Glomerular endothelial cell (primary cell): ENCODE measurements at places on chromosomes 1 and 21. TPM values are rescaled to one million over a fixed set of nuclear protein-coding genes. Genes with fewer than 3 reads are reported as not detected.

- DNase-seq, result no peak
Measured at GRCh38 chr1:156592158-156592909, 758 bp downstream of the NAXE start.

DNA sequence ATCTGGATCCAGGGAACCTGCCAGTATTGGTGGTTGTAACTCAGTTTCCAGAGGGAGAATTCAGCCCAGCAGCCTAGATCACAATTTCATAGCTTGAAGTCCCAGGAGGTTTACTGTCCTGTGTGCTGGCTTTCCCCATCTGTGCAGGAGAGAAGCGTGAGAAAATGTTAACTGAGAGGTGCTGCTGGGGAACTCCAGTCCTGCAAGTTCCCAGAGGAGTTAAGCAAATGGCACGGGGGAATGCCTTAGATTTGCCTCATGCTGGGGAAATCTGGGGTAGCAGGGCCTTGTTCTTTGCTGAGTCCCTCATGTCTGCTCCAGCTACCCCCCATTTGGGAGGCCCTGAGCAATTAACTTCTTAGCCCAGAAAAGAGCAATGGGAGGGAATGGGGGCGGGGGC is 25.1 kb upstream of the SLAMF6 start:
- DNase-seq, result no peak

GRCh38 chr1:17097147-17097546 is 22.1 kb downstream of the PADI2 start:
- no peak for DNase-seq

DNA sequence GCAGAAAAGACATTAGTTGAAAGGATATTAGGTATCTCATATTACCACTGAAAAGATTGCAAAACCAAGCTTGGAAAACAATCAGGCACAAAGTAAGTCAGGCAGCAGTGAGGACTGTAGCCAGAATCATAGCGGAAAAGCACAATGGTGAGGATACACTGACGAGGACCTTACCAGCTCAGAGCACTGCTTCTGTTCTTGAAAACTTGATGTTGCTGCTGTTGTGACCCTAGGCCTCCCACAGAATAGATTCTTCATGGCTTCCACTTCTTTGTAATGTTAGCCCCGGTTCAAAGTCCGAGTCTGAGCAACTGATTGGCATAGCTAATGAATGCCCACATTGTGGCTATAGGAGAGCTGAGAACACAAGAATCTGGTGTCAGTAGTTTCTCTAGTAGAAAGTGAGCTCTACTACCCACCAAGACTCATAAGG is 45.2 kb upstream of the LRRC8C start:
- no peak for DNase-seq

- DNase-seq, result no peak
Measured at GRCh38 chr1:86779308-86780191, 75.2 kb downstream of the SH3GLB1 start.

DNA sequence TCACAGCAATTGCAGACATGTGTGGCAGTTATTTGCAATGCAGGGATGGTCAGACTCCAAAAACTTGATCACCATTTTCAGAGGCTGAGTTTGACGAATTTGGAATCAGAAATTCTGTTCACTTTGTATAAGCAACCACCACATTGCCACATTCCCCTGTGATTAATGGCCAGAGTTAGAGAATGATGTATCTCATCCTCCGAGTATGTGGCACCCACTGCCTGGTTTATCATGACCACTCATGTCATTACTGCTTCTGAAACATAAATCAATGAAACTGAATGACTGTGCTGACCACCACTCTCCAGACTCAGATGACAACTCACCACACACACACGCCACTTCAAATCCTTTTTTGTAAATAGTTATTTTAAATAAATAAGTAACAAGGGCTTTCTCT is 66.6 kb upstream of the CACHD1 start:
- DNase-seq, result no peak

DNA sequence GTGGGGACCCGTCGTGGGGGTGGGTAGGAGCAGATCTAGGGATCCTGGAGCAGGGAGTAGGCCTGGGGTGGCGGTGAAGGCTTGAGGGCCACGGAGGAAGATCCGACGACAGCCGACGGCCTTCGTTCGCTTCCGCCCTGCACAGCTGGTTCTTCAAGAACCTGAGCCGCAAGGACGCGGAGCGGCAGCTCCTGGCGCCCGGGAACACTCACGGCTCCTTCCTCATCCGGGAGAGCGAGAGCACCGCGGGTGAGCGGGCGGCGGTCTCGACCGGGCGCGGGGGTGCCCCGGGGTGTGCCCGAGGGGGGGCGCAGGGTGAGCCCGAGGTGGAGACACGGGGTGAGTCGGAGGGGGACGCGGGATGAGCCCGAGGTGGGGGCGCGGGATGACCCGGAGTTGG is 16.5 kb upstream of the HDAC1 start:
- no peak for DNase-seq

DNA sequence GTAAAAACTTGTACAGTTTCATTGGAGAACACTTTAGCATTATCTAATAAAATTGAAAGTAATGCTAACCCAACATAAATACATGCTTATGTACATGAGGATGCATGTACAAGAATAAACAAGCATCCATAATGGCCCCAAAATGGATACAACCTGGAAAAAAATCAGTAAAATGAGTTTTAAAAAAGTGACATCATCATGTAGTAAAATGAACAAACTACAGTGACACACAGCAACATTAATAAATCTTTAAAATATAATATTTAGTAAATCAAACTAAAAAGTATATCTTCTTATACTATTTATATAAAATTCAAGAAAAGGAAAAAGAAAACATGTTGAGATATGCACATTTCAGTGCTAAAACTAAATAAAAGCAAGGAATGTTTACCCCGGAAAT is 140.5 kb downstream of the CLEC20A start:
- no peak for DNase-seq

DNA sequence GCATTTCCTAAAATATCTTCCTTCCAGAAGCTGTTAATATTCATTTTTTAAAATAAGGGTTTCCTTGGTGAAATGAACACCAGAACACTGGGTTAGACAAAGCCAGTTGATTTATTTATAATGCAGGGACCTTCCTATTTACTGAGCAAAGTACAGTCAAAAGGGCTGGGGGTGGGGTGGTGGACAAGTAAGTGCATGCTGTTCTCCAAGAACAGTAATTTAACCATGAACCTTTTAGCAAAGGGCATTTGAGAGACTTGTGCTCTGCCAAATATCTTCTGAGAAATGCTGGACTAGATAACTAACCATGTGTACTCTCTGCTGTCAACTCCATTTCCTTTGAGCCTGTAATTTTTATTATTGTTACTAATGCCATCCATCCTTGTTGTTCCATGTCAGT is 100.2 kb downstream of the OMA1 start:
- no peak for DNase-seq

DNA sequence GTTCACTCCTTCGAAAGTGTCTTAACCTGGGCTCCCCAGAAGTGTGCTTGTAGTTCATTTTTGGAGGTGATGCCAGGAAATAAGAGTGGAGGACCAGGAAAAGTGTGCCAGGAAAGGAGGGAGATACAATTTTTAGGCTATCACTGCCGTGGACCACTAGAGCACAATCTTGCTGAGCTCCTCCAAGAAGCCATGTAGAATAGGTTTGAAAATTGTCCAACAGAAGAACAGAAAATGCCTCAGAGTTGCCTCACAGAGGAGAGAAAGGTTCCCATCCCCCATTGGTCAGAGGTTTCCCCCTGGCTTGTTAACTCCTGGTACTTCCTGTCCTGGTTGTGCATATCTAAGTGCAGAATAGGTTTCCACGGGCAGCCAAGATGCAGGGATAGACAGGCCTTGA is 41.6 kb downstream of the CATSPERE start:
- no peak for DNase-seq

GRCh38 chr21:35333831-35334618 is 284.9 kb upstream of the RUNX1 start:
- no peak for DNase-seq

DNA sequence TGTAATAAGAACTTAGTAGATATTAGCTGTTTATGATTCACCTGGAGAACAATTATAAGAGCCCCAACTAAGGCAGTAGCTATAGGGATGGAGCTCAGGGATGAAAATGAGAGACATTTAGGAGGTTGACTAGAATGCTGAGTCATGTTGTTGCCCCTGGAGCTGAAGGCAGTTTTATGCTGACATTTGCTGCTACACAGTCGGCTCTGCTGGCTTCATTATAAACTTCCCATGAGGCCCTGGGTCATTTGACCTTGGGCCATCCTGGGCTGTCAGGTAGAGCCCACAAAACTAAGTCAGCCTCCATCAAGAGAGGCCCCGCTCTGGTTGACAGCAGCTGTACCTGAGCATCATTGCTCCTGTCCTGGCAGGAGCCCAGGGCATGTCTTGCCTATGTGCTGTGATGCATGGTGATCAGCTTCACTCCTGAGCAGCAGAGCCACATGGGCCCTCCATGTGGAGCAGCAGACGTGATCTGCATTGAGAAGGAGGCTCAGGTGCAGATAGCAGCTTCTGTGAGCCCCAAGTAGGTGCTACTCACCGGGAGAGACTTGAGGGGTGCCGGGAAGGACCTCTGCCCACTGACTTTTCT is 112.4 kb downstream of the TBX19 start:
- no peak for DNase-seq

GRCh38 chr1:244210884-244211558 is 159.9 kb downstream of the ZBTB18 start:
- no peak for DNase-seq

DNA sequence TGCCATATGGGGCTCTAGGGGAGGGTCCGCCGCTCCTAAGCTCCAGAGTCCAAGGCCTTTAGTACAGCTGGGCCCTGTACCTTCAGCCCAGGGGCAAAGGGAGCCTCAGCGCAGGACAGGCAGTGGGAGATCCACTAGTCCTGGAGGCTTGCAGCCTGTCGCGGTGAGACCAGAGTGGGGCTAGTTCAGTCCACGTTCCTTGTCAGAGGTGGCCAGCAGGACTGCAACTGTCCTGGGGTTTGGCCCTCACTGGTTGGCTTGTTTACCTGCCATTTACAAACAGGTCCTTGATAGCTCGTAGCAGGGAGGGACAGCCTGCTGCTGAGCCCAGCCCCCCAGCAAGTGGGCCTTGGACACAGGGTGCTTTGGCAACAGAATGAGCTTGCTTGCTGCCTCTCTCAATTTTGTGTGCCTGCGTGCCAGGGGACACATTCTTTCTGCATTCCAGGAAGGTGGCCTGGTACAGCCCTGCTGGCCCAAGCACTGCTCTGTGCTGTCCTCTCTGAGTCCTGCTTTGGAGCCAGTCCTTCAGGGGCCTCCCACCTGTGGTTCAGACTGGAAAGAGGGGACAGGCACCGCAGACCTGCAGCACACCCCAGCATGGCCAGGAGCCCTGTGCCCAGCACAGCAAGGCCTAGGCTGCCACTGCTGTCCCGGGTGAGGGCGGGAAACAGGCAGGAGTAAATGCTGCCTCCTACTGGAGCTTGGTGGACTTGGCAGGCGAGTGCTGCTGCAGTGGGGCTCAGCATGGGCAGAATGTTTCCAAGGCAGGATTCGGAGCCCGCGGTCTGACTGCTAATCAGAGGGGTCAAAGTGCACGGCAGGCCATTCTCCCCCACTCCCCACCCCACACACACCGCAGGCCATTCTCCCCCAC is 15.2 kb downstream of the H6PD start:
- no peak for DNase-seq

Gene LCE1D
- total RNA-seq, result not detected in 2 replicates

Gene TTC22
- total RNA-seq, result not detected in 2 replicates

Gene KRTAP12-2
- not detected in 2 replicates for total RNA-seq

Gene NID1
- 195 and 321 TPM in 2 replicates for total RNA-seq

Gene TMEM82
- total RNA-seq, result not detected in 2 replicates

Gene ANKRD45
- 0.64 TPM in 1 of 2 replicates, not detected in the other for total RNA-seq

Gene RXRG
- not detected in 2 replicates for total RNA-seq

Gene BEST4
- not detected in 2 replicates for total RNA-seq
